ENCODE measurements at places on chromosomes 13 and 19.

DNA sequence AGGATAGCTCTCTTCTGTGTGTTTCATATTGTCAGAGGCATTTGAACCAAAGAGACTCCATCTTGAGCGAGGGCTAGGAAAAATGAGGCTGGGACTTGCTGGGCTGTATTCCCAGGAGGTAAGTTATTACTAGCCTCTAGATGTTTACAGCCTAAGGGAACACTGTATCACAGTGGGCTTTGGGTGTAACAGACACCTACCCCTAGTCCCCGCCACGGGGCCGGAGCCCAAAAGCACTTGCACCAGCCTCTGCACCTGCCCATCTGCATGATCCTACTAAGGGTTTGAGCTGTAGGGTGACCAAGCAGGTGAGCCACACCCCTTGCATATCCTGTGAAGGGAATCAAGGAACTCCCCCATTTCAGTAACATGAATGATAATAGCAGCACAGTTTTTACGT lies 1972.2 kb downstream of the OLFM4 start:
- DNase-seq = no peak

DNA sequence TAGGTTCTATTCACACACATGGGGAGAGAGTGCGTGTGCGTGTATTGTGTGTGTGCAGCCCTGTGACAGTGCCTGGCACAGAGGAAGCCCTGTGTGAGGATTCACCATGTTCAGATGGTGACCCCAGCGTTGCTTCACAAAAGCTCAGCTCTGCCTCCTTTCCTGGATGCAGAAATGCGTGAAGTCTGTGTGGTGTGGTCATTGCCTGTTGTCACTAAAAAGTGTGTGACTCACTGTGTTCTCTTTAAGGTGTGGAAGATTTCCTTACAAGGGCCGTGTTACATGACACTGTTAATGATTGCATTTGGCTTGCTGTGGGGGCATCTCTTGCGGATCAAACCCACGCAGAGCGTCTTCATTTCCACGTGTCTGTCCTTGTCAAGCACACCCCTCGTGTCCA lies 19.5 kb upstream of the DCUN1D2 start:
- no peak for DNase-seq

DNA sequence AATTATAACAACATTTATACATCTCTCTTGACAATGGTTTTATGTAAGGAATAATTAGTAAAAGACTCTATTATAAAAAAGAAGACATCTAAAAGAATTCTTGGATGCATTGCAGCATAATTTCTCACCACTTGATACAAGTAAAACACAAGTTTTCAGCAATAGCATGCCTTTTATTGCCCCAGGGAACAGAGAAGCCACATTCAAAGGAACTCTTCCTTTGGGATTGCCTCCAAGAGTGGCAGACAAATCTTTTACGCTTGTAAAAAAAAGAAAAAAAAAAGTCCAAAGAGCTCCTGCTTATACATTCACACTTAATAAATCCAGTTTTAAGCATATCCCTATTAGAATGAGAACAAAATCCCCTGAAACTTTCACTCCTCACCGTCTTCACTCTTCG lies 2357.8 kb upstream of the PCDH20 start:
- DNase-seq = no peak

- DNase-seq = no peak
Measured at GRCh38 chr19:6680141-6680540, 10.2 kb upstream of the TNFSF14 start.

GRCh38 chr13:48535766-48536165 lies 2.9 kb upstream of the RCBTB2 start:
- DNase-seq = peak; percentile 41

DNA sequence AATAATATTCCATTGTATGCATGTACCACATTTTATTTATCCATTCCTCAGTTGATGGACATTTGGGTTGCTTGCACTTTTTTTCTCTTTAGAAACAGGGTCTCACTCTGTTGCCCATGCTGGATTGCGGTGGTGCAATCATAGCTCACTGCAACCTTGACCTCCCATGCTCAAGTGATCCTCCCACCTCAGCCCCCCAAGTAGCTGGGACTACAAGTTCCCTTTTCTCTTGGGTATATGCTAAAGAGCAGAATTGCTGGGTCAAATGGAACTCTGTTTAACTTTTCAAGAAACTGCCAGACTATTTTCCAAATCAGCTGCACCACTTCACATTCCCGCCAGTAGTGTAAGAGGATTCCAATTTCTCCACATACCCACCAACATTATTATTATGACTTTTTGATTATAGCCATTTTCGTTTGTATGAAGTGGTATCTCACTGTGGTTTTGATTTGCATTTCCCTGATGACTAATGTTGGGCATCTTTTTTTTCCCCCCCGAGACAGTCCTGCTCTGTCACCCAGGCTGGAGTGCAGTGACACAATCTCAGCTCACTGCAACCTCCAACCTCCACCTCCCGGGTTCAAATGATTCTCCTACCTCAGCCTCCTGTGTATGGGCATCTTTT lies 7.6 kb upstream of the IPO5 start:
- DNase-seq = no peak
